Lung microvascular endothelial cell (primary cell): ENCODE measurements at places on chromosomes 11 and 22. TPM values are rescaled to one million over a fixed set of nuclear protein-coding genes. Genes with fewer than 3 reads are reported as not detected.

- no peak for DNase-seq
Measured at GRCh38 chr22:50044485-50045118, 13.5 kb downstream of the TTLL8 start.

DNA sequence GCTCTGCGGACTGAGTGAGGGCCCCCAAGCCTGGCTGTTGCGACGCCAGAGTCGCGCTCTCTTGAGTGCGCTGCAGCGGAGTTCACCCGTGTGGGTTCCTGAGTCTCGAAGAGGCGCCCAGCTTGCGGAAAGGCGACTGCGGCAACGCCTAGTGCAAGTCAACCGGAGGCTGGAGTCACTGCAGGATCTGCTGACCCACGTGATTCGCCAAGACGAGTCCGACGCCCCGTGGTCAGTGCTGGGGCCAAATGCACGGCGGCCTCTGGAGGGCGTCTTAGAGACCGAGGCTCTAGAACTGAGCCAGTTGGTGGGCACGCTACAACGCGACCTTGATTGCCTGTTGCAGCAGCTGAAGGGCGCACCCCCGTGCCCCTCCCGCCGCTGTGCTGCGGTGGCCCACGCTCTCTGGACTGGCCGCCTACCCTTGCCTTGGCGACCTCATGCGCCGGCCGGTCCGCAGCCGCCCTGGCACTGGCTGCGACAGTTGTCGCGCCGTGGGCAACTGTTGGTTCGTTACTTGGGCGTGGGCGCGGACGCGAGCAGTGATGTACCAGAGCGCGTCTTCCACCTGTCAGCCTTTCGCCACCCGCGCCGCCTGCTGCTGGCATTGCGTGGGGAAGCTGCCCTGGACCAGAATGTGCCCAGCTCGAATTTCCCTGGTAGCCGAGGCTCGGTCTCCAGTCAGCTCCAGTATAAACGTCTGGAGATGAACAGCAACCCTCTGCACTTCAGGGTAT is 32.6 kb downstream of the RRP8 start:
- DNase-seq, result no peak

GRCh38 chr11:35847473-35847872 is 96.4 kb upstream of the LDLRAD3 start:
- no peak for DNase-seq

- DNase-seq, result no peak
Measured at GRCh38 chr11:76203131-76203925, 3.0 kb downstream of the WNT11 start.

GRCh38 chr11:72828692-72829101 is 14.5 kb downstream of the ATG16L2 start:
- DNase-seq, result no peak

DNA sequence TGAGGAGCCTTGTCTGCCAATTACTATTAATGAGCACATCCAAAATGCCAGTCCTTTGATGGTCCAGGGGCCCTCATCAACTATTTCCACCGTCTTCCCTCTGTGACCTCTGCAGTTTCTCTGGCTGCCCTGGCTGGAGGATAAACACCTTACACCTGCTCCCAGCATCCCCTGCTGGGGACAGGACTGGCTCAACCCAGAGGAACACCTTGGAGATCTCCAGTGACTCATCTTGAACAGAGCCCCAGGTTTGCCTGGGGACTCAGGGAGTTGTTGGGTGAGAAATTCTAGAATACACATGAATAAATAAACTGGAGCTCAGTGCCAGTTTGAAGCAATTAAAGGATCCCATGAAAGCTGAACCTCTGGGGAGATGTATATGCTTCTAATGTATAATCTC is 24.0 kb upstream of the ELF5 start:
- DNase-seq, result no peak

Gene FREY1
- 0.44 and 0.99 TPM in 2 replicates for total RNA-seq
